ENCODE measurements at places on chromosomes 13 and 19. TPM values are rescaled to one million over a fixed set of nuclear protein-coding genes. Genes with fewer than 3 reads are reported as not detected.

LONP1 gene
- total RNA-seq: 181 TPM

PDX1 gene
- not detected for total RNA-seq

CYP4F2 gene
- not detected for total RNA-seq

KIR2DL4 gene
- not detected for total RNA-seq

B3GNT3 gene
- total RNA-seq: not detected

SMIM17 gene
- total RNA-seq: not detected

GFY gene
- not detected for total RNA-seq

GJB6 gene
- not detected for total RNA-seq

RYR1 gene
- total RNA-seq: 0.03 TPM

SPINT2 gene
- total RNA-seq: 10.9 TPM

ACP5 gene
- 2.4 TPM for total RNA-seq

ELSPBP1 gene
- not detected for total RNA-seq

ZNF829 gene
- total RNA-seq: 3.4 TPM

PSG2 gene
- total RNA-seq: 0.73 TPM

DYRK1B gene
- 16.3 TPM for total RNA-seq

OR7D2 gene
- not detected for total RNA-seq

PAN3 gene
- 19.9 TPM for total RNA-seq

RASIP1 gene
- total RNA-seq: 0.52 TPM

KLK14 gene
- total RNA-seq: not detected

KLK10 gene
- total RNA-seq: not detected

KATNAL1 gene
- total RNA-seq: 25.6 TPM

GPR183 gene
- total RNA-seq: 0.07 TPM

CABP5 gene
- not detected for total RNA-seq

GIPR gene
- 0.52 TPM for total RNA-seq

ZNF444 gene
- 19.0 TPM for total RNA-seq

FCGBP gene
- 4.8 TPM for total RNA-seq

GAPDHS gene
- not detected for total RNA-seq

PRR12 gene
- 6.1 TPM for total RNA-seq

SLC7A10 gene
- not detected for total RNA-seq

PRKACA gene
- total RNA-seq: 89.7 TPM

ALG11 gene
- 21.4 TPM for total RNA-seq

NCR1 gene
- total RNA-seq: not detected

CYP4F8 gene
- total RNA-seq: not detected

MAST3 gene
- 8.5 TPM for total RNA-seq

S1PR2 gene
- total RNA-seq: 11.9 TPM

All from smooth muscle cell of the pulmonary artery (primary cell).